ENCODE measurements at places on chromosomes 6 and 20.

DNA sequence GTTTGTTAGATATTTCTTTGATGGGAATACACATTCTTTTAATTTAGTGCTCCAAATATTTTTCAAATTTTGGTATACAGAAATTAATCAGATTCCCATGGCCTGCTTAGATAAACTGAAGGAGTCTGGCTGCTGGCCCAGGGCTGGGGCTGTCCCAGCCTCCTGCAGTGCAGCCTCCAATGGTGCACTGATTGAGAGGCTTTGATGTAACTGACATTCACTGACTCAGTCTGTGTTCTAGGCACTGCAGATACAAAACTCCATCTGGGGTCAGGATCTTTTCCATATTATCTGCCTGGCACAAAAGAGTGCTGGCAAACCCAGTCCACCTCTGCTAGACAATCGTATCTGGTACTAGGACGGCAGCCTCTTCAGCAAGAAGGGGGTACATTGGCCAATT lies 64.8 kb downstream of the GRIK2 start:
- DNase-seq: no peak

- no peak for DNase-seq
Measured at GRCh38 chr6:119908157-119908556, 558.6 kb upstream of the MAN1A1 start.

GRCh38 chr20:31606804-31607639 lies 1.9 kb downstream of the ID1 start:
- DNase-seq: no peak

- no peak for DNase-seq
Measured at GRCh38 chr6:135604035-135604860, 106.7 kb upstream of the AHI1 start.

- DNase-seq: no peak
Measured at GRCh38 chr6:144853603-144854002, 568.5 kb downstream of the UTRN start.

- DNase-seq: no peak
Measured at GRCh38 chr6:131084982-131085381, 21.9 kb upstream of the EPB41L2 start.
